SJCRH30 (cell line): ENCODE measurements at places on chromosomes 3 and 15. TPM values are rescaled to one million over a fixed set of nuclear protein-coding genes. Genes with fewer than 3 reads are reported as not detected.

DNA sequence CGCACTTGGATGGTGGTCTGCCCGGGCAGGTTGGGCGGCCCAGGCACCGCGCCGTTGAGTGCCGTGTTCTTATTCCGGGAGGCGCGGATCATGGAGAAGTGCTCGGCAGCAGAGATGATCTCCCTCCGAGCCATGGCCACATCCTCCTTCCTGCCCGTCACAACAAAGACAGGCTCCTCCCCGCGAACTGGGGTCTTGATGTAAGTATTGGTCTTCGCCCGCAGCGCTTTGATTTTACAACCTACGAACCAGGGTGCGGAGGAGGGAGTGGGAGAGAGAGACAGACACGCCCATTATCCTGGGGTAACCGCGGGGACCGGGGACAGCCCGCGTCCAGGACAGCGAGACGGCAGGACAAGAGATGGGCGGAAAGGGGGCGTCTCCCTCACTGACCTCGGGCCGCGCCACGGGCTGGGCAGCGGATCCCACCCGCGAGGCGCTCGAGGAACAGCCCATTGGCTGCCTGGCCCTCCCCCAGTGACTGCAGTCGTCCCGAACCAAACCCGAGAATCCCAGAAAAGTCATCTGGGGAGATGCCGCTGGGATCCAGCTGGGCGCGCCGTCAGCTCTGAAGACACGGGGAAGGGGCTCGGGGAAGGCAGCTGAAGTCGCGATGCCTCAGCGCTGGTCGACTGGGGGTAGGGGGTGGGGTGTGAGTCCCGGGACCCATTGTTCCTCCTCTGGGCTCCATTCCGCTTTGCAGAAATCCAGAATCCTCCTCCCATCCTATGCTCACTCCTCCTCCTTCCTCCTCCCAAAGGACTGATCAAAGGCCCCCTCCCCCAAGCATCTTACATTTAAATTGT lies 1.2 kb downstream of the MEX3B start:
- DNase-seq: peak; percentile 61

GRCh38 chr3:185959609-185960521 lies 22.1 kb upstream of the TRA2B start:
- DNase-seq: peak; percentile 26

DNA sequence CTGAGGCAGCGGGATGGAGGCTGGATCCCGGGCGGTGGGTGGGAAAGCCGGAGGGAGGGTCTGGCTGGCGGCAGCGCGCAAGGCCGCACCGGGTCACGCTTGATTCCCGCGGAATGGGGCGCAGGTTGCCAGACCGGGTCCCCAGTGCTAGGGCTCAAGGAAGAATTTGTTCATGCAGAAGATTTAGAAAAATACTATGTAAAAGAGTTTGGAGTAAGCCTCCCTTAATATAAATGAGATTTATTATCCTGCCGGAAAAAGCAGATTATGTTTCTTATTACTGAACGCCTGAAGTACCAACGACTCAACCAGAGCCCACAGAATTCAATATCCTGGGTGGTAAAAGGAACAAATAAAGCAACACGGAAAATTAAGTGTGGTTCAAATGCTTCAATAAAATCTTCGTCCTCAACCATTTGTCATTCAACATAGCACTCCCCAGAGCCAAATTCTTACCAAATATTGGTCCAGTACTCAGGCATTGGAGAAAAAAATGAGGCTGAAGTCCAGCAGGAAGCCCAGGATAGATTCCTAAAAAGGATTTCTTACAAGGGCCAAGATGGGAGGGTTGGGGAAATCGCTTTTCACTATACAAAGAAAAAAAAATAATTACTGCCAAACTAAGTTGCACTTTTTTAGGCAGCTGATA lies 1.2 kb upstream of the ZBTB20 start:
- DNase-seq: no peak

DNA sequence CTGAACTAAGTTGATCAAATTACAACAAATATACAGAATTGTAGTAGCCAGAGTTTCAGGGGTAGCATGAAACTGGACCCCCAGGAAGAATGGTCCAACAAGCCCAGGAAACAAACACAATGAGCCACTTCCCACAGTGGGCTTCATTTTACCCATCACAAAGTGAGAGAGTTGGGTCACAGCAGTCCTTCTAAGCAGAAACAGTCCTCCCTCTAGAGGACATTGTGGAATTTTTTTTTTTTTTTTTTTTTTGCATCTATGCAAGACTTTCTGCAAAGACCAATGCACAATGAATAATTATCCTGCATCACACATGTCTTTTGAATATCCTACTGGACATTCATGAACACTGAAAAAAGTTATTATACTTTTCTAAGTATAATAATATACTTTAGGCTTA lies 73.8 kb upstream of the ATP13A5 start:
- DNase-seq: peak; percentile 49

GRCh38 chr15:100174904-100175275 lies 166.9 kb downstream of the ADAMTS17 start:
- DNase-seq: no peak

DNA sequence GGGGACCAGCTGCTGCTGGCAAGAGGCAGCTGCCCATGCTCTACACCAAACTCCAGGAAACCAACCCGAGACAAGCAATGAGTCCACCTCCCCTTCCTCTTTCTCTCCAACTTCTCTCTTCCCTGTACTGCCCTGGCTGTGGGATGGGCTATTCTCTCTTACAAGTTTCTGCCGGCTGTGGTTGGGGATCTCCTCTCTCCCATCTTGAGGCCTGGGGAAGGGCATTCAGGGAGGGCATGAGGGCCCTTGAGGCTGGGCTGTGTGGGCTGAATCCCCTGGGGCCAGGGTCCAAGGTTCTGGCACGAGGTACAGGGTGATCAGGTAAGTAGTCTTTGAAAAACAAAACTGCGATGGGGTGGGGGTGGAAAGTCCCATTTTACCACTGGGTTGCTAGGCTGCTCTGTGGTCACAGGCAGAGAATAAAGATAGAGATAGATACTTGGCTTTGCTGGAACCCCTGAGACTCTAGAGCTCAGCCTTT lies 32.3 kb upstream of the CTSH start:
- DNase-seq: no peak

- no peak for DNase-seq
Observed at GRCh38 chr3:186821429-186822387, 15.4 kb upstream of the RFC4 start.

DNA sequence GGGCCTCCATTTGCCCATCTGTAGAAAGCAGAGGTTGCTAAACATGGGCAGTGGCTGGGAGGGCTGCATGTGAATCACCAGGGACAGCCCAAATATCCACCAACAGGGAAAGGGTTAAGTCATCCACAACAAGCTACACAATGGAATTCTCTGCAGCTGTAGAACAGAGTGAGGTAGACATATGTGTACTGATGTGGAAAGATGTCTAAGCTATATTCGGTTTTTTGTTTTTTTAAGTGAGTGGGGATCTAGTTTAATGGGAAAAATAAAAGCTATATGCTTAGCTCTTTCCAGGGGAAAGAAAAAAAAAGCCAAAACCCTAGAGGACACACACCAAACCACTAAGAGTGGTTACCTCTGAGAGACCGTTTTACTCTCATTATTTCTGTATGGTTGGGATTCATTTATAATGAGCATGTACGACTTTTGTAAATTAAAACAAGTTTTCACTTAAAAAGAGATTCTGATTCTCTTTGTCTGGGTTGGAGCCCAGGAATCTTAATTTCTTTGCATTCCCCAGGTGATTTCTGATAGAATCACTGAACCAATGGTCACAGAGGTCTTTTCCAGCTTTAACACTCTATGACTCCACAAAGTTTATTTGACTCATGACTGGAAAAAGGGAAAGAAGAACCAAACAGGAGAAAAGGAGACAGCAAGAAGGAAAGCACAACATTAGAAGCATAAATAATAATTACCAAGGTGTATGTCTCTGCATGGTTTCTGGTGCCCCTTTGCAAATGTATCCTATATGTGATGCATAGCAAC lies 19.1 kb downstream of the CRABP1 start:
- DNase-seq: no peak

DNA sequence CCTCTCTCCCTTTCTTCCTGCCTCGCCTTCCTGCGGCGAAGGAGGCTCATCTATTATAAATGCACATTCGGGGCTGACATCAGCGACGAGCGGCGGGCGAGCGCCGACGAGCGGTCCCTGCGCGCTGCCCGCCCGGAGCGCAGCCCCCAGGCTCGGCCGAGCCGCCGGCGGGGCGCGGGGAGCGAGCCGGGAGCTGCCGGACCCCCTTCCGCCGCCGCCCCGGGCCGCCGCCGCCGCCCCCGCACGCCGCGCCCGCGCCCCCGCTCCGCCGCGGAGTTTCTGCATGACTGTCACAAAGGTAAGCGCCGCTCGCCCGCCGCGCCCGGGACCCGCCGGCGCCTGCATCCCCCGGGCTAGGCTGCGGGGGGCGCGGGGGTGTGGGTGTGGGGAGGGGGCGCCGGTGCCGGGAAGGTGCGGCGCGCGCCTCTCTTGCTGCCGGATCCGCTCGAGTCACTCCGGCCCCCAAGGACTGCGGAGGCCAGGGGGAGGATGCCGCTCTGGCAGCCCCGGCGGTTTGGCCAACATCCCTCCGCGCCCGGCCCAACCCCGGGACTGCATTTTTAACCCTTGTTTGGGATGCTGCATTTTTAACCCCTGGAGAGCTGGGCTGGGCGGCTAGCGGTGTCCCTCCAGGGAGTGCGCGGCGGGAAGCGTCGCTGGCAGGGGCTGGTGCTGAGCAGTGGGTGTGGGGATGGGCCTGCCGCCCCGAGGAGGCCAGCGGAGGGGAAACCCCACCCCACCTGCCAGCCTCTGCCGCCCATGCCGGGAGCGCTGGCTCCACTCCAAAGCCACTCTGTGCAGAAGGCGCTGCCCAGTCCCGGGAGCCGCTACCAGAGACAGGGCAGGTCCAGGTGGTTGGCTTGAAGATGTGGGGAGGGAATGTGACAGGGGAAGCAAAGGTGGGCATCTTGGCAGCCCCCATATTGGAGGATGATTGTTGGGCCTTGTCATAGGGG lies at the start of gene CORO2B:
CORO2B (plus strand) TSS at position 14 of the 956 bp plus-strand sequence; CDS start at position 284, 270 bp downstream.
- DNase-seq: no peak

- DNase-seq: no peak
Observed at GRCh38 chr3:32004113-32004765, 22.7 kb downstream of the ZNF860 start.

DNA sequence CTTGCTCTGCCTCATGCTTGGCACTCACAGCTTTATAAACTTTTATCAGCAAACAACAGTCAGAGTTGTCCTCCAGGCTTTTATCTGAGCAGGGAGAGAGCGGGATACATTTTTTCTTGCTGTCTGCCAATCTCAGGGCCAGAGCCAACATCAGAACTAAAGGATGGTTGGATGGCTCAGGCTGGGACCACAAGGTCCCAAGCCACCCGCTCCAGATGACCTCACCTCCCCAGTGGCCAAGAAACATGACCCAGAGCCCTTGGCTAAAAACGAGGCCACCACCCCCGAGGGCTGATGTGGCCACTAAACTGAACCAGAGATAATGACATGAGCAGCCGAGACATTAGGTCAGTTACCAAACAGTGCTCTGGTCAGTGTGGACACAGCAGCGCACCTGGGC lies 18.8 kb upstream of the SPATA12 start:
- DNase-seq: peak; percentile 29

GRCh38 chr3:185699927-185700326 lies 113.8 kb downstream of the SENP2 start:
- DNase-seq: no peak

- no peak for DNase-seq
Observed at GRCh38 chr3:118808723-118809122, 225.9 kb downstream of the IGSF11 start.

- DNase-seq: no peak
Observed at GRCh38 chr3:151460228-151460627, 633 bp downstream of the IGSF10 start.

- DNase-seq: no peak
Observed at GRCh38 chr3:58062472-58062871, 54.2 kb downstream of the FLNB start.

DNA sequence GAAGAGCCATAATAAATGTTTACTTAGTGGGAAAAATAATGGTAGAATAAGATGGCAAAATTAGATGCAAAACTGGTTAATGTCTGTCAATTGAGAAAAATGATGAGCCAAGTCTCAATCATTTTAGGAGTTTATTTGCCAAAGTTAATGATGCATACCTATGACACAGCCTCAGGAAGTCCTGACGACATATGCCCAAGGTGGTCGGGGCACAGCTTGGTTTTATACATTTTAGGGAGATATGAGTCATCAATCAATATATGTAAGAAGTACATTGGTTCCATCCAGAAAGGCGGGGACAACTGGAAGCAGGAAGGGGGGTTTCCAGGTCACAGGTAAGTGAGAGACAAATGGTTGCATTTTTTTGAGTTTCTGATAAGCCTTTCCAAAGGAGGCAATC lies 31.5 kb downstream of the CLEC3B start:
- no peak for DNase-seq

Gene MYZAP
- total RNA-seq: 13.0 and 15.9 TPM in 2 replicates

Gene SAXO2
- 0.10 and 0.46 TPM in 2 replicates for total RNA-seq

Gene CLRN1
- not detected in 2 replicates for total RNA-seq

Gene ITIH1
- total RNA-seq: 0.04 TPM in 1 of 2 replicates, not detected in the other

Gene CPNE9
- 0.06 TPM in 1 of 2 replicates, not detected in the other for total RNA-seq

Gene SKIC8
- total RNA-seq: 60.5 and 69.8 TPM in 2 replicates

Gene FANCD2OS
- total RNA-seq: not detected in 2 replicates

Gene ADAMTS17
- 4.0 and 4.1 TPM in 2 replicates for total RNA-seq

Gene ZCWPW2
- total RNA-seq: 0.43 and 0.97 TPM in 2 replicates

Gene TMEM44
- total RNA-seq: 8.0 and 9.4 TPM in 2 replicates
